ENCODE measurements at places on chromosomes 7 and 10.

- DNase-seq = no peak
Observed at GRCh38 chr7:70015353-70015752, 417.1 kb downstream of the AUTS2 start.

- no peak for DNase-seq
Observed at GRCh38 chr10:120456626-120457430, at the start of gene PLPP4. PLPP4 (plus strand) TSS chr10:120457227; CDS start chr10:120457306, 79 bp downstream.

DNA sequence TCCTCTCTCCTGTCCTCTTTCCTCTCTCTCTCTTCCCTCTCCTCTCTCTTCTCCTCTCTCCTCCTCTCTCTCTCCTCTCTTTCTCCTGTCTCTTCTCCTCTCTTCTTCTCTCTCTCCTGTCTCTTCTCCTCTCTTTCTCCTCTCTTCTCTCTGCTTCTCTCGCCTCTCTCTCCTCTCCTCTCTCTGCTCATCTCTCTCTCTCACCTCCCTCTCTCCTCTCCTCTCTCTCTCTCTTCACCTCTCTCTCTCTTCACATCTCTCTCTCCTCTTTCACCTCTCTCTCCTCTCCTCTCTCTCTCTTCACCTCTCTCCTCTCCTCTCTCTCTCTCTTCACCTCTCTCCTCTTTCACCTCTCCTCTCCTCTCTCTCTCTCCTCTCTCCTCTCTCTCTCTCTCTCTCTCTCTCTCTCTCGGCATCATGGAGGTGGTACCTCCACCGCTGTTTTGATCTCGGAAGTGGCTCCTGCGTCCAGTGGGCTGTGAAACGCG, 30.1 kb downstream of the CFAP46 start:
- no peak for DNase-seq

GRCh38 chr7:101363196-101363733, 590 bp downstream of the COL26A1 start:
- DNase-seq = no peak

DNA sequence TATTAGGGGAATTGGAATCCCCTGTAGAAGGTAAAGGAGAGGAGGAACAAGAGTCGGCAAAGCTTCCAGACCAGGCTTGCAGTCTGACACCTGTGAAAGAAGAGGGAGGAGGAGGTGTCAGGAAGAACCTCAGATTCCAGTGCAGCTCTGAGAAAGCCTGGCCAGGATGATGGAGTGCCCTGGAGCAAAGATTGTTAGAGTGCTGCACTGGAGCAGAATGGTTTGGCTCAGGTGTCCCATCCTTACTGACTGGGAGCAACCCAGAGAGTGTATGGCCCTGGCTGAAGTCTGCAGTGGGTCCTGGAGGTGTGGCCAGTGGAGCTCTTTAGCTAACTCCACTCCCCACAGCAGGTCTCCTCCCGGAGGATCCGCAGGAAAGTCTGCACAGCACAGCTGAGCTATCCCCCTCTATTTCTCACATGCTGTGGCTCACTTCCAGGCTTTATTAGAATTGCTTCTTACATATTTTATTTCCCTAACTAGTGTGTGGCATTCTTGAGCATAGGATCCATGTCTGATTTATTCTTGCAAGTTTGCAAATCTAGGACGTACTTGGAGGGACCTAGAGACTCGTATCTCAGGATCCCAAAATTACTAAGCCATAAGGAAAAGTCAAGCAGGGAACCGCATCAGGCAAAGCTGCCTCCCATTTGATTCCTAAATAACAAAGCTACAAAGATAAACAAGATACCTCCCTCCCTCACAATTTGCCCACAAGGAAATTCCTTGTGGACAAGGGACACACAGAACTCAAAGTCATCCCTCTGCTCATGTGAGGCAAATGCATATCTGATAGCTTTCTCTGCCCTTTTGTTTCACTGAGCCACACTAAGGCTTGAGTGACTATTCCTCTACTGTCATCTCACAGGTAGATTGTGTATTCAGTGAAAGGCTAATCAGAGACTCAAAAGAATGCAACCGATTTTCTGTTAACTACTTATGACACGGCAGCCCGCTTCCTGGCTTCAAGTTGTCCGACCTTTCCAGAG, 58.8 kb downstream of the VIM start:
- DNase-seq = no peak

DNA sequence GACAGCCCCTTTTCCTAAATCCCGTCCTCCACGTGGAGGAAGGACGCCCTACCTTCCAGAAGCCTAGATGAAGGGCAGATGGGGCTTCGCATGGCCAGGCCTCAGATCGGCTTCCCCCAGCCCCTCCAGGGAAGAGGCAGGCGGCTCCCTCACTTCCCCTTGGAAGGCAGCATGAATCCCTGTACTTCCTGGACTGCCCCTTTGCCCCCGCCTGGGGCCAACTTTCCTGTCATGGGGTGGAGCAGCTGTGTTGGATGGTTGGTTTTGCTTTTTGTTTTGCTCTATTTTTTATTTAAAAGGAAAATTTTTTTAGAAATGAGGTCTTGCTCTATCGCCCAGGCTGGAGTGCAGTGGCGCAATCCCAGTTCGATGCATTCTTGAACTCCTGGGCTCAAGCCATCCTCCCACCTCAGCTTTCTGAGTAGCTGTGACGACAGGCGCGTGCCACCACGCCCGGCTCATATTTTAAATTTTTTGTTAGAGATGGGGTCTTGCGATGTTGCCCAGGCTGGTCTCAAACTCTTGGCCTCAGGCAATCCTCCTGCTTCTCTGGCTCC, 27.2 kb downstream of the GTF2IRD1 start:
- DNase-seq = peak; percentile 77

DNA sequence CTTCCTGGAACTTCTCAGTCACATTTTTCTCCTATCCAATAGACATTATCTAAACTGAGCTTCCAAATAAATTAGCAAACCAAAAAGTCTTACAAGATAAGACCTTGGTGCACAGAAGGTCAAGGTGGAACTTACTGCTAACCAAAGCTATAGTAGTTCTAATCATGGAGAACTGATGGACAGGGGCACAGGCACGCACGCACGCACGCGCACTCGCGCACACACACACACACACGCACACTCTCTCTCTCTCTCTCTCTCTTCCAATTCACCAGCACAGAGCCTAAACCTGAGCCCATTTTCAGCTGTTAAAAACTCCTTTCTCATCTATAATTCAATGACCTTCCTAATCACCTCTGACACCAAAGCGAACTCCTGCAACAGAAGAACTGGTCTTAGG, 7.5 kb downstream of the FGFR2 start:
- DNase-seq = no peak

- DNase-seq = no peak
Observed at GRCh38 chr7:2597273-2597640, 34.5 kb upstream of the TTYH3 start.

GRCh38 chr7:85612514-85612913, 425.7 kb upstream of the SEMA3D start:
- DNase-seq = no peak

- peak; percentile 96 for DNase-seq
Observed at GRCh38 chr10:78944723-78945312, 123.9 kb upstream of the ZMIZ1 start.

- no peak for DNase-seq
Observed at GRCh38 chr10:4776234-4776638, 49.8 kb upstream of the AKR1E2 start.

All from fibroblast of mammary gland (primary cell).